ENCODE measurements at places on chromosomes 3 and 15. TPM values are rescaled to one million over a fixed set of nuclear protein-coding genes. Genes with fewer than 3 reads are reported as not detected.

The DMXL2 gene
- total RNA-seq: 15.1 TPM

DNA sequence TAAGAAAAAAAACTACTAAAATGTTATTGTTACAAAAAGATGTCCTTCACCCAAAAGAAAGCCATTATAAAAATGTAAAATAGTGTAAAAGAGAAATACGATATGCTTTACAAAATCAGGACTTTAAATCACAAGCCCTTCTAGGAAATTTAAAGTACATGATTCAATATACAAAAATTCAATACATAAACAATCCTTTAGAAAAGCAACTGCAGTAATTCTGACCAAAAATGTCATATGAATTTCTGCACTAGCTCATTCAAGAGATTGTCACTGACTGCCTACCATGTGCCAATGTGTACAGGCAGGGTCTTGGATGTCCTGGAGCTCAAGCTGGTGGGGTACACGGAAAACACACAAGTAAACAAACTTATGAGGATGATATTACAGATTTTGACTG lies 2.5 kb downstream of the MORC1 start:
- no peak for DNase-seq

DNA sequence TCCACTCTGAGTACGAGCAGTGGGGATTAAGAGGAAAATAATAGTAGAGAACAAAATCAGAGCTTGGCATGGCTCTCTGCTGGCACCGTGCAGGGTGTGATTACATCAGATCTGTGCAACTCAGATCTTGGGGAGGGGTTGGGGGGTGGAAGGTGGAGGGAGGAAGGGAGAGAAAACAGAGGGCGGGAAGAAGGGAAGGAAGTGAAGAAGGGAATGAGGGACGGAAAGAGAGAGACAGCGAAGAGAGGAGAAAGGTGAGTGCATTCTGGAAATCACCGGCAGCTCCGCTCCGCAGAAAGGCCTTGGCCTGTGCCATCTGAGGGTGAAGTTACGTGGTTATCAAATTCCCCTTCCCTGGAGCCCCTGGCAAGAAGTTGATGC lies 31.0 kb upstream of the ADAMTS17 start:
- no peak for DNase-seq

DNA sequence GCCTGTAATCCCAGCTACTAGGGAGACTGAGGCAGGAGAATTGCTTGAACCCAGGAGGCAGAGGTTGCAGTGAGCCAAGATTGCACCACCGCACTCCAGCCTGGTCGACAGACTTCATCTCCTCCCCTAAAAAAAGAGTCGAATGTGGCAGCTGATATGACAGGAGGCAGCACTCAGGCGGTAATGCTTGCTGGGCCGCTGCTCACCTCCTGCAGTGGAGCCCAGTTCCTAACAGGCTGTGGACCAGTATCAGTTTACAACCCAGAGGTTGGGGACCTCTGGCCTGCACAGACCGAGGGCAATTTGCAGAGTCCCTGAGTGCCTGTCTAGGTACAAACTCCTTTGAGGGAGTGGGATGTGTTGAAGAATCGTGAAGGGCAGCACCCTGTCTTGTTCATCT lies 136.2 kb downstream of the SMAD6 start:
- DNase-seq: no peak

- peak; percentile 21 for DNase-seq
These were observed 562.8 kb downstream of the NR2F2 start for GRCh38 chr15:96893159-96893906.

GRCh38 chr3:25527801-25528200 lies 99.7 kb downstream of the RARB start:
- no peak for DNase-seq
